Cardiac muscle cell (in vitro differentiated cells and primary cell): ENCODE measurements at places on chromosomes 4 and X.

GRCh38 chr4:13478707-13479106 is 5.4 kb downstream of the RAB28 start:
- DNase-seq = no peak
- H3K4me1 ChIP-seq = peaks cover 26% of the 10 kb centered on the region
- no peaks in the 10 kb centered on the region for H3K27me3 ChIP-seq
- H3K27ac ChIP-seq = no peak overlapping the region

GRCh38 chr4:878796-879728 is 53.1 kb downstream of the GAK start:
- no peak for DNase-seq
- no peak overlapping the region for H3K4me3 ChIP-seq
- no peaks in the 10 kb centered on the region for H3K4me1 ChIP-seq
- no peaks in the 10 kb centered on the region for H3K27me3 ChIP-seq
- peaks cover 12% of the 10 kb centered on the region for H3K36me3 ChIP-seq
- H3K27ac ChIP-seq = no peak overlapping the region

GRCh38 chr4:17511051-17511450 is 839 bp downstream of the QDPR start:
- H3K36me3 ChIP-seq = peaks cover 11% of the 10 kb centered on the region
- DNase-seq = peak; percentile 71
- H3K4me3 ChIP-seq = peak overlapping the region; percentile 43
- H3K27me3 ChIP-seq = no peaks in the 10 kb centered on the region

DNA sequence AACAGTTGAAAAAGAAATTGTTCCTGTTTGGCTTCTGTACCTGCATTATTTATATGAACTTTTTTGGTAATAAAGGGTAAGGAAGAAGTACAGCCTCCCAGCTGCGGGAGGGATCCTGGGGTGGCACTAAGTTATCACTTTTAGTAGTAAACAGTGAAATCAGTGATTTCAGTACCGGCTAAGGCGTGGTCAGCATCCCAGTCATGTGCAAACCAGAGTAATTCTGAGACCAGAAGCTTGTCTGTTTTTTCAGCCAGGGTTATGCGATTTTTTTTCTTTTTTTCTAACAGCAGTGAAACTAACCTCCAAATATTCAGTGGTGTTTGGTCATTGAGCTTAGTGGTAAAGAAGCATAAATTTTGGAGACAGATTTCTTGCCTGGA is 3.3 kb downstream of the EGF start:
- H3K27ac ChIP-seq = no peak overlapping the region
- H3K4me3 ChIP-seq = no peak overlapping the region
- no peaks in the 10 kb centered on the region for H3K36me3 ChIP-seq
- DNase-seq = no peak
- no peaks in the 10 kb centered on the region for H3K27me3 ChIP-seq
- H3K4me1 ChIP-seq = peaks cover 33% of the 10 kb centered on the region

DNA sequence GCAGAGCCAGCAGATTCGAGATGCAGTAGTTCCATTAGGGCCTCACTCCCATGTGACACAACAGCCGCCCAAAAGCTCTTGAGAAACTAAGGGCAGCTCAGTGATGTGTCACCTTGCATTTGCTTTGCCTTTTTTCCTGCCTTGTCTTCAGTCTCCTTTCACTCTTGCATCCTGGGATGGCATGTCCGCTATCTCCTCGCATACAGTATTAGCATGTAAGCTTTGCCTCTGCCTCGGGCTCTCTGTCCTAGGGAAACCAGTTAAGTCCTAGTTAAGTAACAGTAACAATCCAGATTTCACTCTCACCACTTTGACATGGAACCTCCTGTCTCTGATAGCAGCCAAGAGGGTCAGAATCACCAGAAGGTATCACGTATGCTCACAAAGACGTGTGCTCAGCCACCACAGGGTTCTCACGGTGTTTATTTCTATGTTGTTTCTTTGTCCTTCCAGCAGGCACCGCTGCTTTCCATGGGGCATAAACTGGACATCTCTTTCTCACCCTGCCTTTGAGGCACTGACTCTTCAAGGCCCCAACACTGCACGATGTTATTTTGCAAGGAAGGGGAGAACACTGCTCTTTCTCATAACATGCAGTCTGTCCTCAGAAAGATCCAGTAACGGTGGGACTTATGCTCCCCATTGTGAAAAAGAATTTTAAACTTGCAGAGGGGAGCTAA is 26.7 kb upstream of the SORBS2 start:
- no peak overlapping the region for H3K4me3 ChIP-seq
- H3K27ac ChIP-seq = peak overlapping the region; percentile 81
- DNase-seq = no peak
- H3K36me3 ChIP-seq = no peaks in the 10 kb centered on the region

- H3K36me3 ChIP-seq = no peaks in the 10 kb centered on the region
- H3K27me3 ChIP-seq = no peaks in the 10 kb centered on the region
- no peak overlapping the region for H3K27ac ChIP-seq
- DNase-seq = no peak
- no peaks in the 10 kb centered on the region for H3K4me1 ChIP-seq
Measured at GRCh38 chrX:37755025-37755424, 24.8 kb upstream of the CYBB start.

DNA sequence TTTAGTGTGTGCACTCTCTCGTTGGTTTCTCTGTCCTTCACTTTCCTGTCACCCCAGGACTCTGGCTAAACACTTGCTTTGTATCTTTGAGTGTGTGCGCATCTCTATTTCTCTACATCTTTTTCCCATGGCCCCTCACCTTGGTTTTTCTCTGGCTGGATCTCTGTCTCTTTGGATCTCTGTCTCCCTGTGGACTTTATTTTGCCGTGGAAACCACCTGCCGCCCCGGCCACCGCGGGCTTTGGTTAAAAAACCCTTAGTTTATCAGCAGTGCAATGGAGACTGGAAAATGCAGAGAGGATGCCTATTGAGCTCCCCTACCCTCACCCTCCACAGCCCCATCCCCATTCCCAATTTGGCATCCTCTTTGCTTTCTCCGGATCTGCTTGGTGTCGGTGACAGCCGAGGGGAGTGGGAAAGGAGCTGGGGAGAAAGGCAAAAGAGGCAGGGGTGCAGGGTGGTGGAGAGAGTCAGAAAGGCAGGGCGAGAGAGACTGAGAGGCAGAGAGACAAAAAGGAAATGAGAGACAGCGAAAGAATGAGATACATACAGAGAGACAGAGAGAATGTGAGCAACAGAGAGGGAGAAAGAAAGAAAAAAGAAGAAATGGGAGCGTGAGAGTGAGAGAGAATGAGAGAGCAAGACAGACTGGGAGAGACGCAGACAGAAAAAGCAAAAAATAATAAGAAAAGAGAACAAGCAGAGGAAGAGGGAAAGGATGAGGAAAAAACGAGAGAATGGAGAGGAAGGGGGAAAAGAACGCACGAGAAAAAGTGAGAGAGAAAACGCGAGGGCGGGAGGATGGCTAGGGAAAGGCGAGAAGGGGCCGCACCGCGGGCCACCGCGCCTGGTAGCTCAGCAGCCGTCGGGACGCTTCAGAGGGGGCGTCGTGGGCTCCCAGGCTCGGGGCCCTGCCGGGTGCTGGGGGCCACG is 688 bp downstream of the GPR101 start:
- no peak for DNase-seq
- H3K27ac ChIP-seq = no peak overlapping the region
- peak overlapping the region; percentile 39 for H3K4me3 ChIP-seq

DNA sequence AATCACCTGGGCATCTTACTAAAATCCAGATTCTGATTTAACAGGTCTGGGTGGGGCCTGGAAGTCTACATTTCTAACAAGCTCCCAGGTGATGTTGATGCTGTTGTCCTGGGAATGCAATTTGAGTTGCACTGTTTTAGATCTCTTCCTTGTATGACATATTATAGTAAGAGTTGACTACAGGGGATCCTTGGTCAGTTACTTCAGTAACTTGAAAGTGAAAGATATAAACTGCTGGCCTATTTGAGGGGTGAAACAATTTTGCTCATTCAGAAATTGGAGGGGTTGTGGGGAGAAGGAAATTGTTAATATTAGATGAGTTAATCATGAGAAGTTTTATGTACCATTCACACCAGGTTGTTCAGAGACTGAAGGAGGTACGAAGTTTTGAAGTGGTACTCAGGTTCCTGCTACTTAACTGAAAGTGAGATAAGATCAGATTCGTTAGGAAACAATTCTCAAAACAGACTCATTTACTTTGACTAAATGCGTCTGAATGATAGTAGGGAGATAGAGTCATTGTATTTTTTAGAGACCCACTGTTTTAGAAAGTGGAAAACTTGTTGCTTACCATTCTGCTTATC is 12.5 kb downstream of the SH2D1A start:
- H3K36me3 ChIP-seq = no peaks in the 10 kb centered on the region
- H3K4me1 ChIP-seq = no peaks in the 10 kb centered on the region
- no peaks in the 10 kb centered on the region for H3K27me3 ChIP-seq
- no peak for DNase-seq
- no peak overlapping the region for H3K27ac ChIP-seq
- H3K4me3 ChIP-seq = no peak overlapping the region

DNA sequence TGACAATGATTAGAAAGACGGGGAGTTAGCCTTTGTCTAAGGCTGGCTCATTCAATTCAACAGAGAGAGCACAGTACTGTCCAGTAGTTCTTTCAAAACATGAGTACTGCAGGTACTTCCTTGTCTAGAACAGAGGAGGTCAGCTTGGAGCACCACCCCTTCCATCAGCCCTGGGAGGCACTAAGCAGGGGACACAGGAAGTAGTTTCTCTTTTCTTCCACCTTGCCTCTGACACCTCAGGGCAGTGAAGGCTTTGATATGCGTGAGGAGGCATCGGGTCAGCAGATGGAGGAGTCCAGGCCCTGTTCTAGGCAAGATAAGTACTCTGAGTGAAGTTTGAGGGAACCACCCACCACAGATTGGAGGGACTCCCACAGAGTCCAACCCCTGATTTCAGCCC is 33.1 kb downstream of the MAGEB10 start:
- no peak for DNase-seq
- H3K27ac ChIP-seq = no peak overlapping the region
- no peaks in the 10 kb centered on the region for H3K36me3 ChIP-seq
- no peaks in the 10 kb centered on the region for H3K4me1 ChIP-seq
- H3K27me3 ChIP-seq = no peaks in the 10 kb centered on the region

- DNase-seq = no peak
- H3K4me3 ChIP-seq = no peak overlapping the region
- H3K4me1 ChIP-seq = no peaks in the 10 kb centered on the region
- peaks cover 3% of the 10 kb centered on the region for H3K27me3 ChIP-seq
- no peak overlapping the region for H3K27ac ChIP-seq
- no peaks in the 10 kb centered on the region for H3K36me3 ChIP-seq
Measured at GRCh38 chr4:1155314-1155713, 17.1 kb downstream of the SPON2 start.
